ENCODE measurements at places on chromosomes 6 and 20.

- no peak for DNase-seq
These were observed 21.2 kb downstream of the REV3L start for GRCh38 chr6:111461860-111462259.

- no peak for DNase-seq
These were observed 402.9 kb upstream of the RUNX2 start for GRCh38 chr6:44925100-44925739.

GRCh38 chr20:16664020-16664419, 65.8 kb upstream of the SNRPB2 start:
- no peak for DNase-seq

GRCh38 chr6:42239333-42239732, 21.7 kb upstream of the MRPS10 start:
- peak; percentile 55 for DNase-seq

DNA sequence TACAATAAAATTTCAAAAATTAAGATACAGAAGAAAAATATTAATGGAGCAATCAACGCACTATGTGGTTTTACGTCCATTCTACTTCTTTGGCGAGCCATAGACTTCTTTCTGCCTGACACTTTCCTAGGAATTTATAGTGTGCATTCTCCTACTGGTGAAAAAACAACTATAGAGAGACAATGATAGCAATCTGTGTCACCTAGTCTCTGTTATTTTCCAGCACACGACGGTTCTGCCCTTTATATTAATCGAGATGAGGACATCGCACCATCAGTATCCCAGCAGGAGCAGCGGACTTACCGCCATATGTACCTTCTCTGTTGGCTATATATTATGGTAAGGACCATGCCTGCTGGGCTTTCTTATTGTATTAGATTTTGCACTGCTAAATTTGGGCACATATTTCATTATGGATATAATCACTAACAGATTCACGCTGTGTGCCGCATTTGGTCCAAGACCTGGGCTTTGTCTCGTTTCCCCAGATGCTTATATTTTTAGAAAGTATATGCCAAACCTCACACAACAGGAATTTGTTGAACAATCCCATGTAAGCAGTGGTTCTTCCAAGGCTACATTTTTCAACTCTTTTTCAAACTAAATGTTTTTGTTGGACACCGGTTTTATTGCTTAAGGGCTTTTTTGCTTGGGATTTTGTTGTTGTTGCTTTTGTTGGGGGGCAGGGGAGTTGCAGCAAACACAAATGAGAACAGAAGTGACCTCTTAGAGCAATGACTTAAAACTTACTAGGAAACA, 166.4 kb downstream of the ADAT2 start:
- no peak for DNase-seq

DNA sequence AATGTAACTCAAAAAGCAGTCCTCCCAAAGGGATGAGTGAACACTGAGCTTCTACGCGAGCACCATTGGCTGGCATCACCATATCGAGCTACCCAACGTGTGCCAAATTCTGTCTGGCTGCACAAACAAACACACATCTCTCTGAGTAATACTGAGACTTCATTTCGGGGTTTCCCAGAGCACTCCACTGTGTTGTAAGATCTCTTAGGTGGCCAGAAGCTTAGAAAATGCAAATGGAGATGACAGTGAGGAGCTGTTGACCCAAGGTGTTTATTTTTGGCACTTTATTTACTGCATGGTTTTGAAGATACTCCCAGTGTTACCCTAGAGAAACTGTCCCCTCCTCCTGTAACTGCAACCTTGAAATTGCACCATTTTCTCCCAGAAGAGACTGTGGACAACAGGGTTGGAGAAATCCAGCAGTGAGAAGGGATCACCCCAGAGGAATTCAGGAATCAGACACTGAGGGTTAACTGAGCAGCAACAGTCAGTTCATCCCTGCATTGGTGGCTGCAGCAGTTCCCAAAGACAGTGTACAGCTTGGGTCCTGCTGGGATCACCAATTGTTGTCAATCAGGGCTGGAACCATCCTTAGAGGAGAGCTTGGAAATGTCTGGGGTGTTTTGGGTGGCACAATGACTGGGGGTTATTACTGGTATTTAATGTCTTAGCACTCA, 1.0 kb upstream of the RIPOR2 start:
- no peak for DNase-seq

GRCh38 chr20:62999580-62999979, 7.2 kb downstream of the BHLHE23 start:
- DNase-seq: no peak

GRCh38 chr20:931401-931800, 15.3 kb upstream of the ANGPT4 start:
- peak; percentile 23 for DNase-seq

- no peak for DNase-seq
These were observed 117.5 kb upstream of the KCNQ5 start for GRCh38 chr6:72504406-72504805.

GRCh38 chr6:114343782-114344144, 940 bp upstream of the HS3ST5 start:
- no peak for DNase-seq

- peak; percentile 71 for DNase-seq
These were observed 123.3 kb upstream of the COL21A1 start for GRCh38 chr6:56370561-56371211.

DNA sequence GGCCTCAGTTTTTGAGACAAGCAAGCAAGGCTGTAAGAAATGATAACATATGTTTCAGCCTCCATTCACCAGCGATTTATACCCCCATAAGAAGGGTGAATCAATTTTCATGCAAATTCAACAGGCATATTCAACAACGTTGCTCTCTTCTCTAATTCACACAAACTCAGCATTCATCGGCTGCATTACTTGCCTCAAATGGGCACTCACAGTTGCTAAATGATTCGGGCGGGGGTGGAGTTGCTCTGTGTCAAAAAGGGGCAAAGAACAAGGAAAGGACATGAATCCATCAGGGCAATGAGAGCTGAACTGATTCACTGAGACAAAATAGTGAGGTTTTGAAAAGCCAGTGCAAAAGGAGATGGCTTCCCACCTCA, 9.0 kb downstream of the MOXD1 start:
- no peak for DNase-seq

DNA sequence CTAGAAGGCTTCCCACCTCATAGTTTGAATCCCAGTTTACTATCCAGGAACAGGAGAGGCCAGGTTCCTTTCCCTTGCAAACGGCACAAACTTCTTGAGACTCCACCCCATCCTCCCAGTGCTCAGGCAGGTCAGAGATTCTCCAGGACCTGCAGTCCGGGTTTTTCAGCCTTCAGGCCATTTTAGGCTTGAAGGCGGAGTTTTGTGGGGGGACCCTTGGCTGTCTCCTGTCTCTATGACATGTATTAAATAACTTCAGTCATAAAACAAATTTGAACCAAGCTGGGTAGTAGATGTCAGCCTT, 230.1 kb downstream of the NFATC2 start:
- no peak for DNase-seq

DNA sequence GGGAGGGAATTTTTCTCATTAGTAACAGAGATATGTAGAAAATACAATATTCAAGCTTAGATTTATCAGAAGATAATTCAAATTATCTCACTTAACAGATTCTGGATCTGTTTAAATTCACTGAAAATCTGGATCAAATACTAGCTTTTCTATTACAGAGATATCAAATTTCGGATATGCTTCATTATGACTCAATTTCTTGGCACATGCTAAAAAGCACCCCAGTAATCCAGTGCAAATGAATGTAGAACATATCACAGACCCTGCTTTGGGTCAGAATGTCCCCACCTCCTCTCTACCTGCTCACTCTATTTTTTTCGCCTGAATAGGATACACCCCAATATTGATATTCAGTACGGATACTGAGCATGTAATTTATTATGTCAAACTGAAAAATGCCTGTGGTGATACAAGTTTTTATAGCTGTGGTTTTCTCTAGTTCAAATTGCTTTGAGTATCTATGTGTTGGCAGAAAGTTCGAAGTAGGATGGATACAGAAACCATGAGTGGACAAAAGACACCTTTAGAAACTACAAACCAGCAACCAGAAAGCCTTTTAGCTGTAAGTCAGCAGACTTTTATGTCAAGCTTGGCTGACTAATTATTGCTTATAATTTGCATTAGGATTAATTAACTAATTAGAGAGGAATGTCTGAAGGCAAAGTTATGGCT, 290.0 kb downstream of the TFAP2B start:
- no peak for DNase-seq

- DNase-seq: no peak
These were observed 208.1 kb downstream of the UTRN start for GRCh38 chr6:144493035-144493910.

GRCh38 chr6:145818796-145819195, 4.2 kb upstream of the FBXO30 start:
- DNase-seq: no peak

DNA sequence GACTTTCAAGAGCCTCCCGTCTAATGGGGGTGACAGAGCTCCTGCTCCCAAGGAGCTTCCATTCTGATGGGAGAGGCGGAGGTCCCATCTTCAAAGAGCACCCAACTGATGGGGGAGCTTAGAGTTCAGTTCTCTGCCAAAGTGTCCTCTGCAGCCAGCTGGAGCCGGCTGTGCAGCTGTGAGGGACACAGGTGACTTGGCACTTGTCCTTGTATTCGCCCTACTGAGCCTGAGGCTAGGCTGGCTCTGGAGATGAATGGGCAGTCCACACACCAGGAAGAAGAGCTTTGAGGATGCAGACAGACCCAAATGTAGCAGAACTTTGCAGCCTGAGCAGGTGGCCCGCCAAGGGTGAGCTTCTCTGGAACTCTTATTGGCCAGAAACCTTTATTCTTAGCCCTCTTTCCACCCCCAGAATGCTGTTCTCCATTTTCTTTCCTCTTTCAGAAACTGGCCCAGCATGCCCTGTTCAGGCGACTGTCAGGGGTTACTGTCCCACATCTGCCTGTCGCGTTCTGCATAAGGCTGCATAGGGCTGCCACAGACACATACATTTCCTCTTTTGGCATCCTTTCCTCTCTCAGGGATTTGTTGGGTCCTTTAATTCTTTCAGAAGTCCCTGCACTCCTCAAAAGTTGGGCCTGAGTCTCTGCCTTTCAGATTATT, 108.7 kb upstream of the LRFN2 start:
- peak; percentile 85 for DNase-seq

DNA sequence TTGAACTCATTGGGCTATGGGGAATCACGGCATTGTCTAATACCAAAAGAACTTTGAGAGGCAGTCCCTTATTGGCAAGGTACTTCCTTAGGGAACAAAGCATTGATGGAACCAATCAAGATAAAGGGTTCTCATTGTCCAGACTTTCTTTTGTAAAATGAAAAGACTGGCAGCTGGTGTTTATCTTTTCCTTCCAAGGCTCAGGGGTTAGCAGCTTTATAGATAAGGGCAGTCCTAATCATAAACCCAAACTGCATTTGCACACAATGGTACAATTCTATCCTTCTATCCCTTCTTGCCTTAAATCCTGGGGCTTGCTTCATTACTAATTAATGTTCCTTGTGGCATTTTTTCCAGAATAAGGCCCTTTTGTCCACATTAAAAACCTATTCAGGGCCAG, 28.6 kb downstream of the CDK19 start:
- DNase-seq: no peak

DNA sequence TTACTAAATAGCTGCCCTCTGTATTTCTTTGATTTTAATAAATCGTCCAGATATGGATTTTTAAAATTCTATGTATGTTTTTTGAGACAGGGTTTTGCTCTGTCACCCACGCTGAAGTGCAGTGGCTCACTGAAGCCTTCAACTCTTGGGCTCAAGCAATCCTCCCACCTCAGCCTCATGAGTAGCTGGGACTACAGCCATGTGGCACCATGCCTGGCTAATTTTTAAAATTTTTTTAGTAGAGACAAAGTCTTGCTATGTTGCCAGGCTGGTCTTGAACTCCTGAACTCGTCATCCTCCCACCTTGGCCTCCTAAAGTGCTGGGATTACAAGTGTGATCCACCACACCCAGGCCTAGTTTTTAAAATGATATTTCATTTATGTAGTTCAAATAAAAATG, 47.4 kb upstream of the DDR1 start:
- DNase-seq: no peak

GRCh38 chr6:109453594-109454495, 1.7 kb downstream of the MICAL1 start:
- no peak for DNase-seq

DNA sequence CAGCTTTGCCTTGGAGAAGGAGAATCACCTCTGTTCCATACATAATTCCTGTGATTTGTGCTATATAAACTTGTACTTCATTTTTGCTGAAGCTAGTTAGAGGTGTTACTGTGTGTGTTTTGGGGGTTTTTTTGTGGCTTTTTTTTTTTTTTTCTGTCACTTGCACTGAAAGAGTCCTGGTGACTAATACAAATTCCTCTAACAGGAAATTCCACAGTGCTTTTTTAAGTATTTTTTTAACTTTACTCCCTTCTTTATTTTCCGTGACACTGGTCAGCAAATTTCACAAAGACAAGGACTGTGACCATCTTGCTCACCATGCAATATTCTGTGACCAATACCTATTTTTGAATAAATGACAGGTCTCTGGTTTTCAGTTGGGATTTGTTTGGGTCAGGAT, 110.5 kb downstream of the ISM1 start:
- DNase-seq: no peak

- DNase-seq: no peak
These were observed 21.5 kb downstream of the TPBG start for GRCh38 chr6:82385102-82385501.

GRCh38 chr6:70124882-70125545, 177.9 kb downstream of the COL9A1 start:
- no peak for DNase-seq

GRCh38 chr6:72636215-72636614, 14.4 kb downstream of the KCNQ5 start:
- DNase-seq: no peak

- DNase-seq: no peak
These were observed 320.5 kb upstream of the RSPO3 start for GRCh38 chr6:126797981-126798380.

- DNase-seq: no peak
These were observed 41.9 kb upstream of the LRRC1 start for GRCh38 chr6:53752856-53753255.

DNA sequence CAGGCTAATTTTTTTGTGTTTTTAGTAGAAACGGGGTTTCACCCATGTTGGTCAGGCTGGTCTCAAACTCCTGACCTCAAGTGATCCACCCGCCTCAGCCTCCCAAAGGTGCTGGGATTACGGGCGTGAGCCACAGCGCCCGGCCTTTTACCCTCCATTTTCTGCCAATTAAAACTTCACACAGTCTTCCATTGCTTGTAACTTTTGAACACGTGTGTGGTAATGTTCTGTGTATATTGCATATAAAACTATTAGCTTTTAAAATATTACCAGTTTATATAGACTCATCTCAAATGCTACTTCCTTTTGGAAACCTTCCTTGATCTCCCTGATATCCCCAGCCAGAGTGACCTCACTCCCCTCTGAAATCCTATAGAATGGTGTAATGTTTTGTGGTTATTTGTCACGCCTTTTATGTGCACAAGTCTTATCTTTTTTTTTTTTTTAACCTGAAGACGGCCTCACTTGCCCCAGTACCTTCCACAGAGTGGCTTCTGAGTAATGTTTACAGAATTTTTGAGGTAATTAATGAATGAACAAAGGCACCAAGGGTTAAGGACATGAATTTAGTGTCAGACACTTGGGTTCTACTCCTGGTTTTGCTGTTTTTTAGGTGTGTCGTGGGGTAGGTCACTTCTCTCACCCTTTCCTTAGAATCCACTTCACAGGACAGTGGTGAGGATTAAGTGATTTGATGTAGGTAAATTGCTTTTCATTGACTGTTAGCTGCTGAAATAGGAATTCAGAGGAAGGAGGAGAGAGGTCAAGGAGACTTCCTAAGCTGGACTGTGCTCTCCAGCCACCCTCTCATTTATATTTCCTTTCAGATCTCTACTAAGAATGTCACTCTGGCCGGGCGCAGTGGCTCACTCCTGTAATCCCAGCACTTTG, 11.2 kb upstream of the MMP24 start:
- DNase-seq: no peak

- no peak for DNase-seq
These were observed 164.0 kb downstream of the SOBP start for GRCh38 chr6:107653861-107654394.

All from RPMI8226 (cell line).